ENCODE measurements at places on chromosomes 3 and 15. TPM values are rescaled to one million over a fixed set of nuclear protein-coding genes. Genes with fewer than 3 reads are reported as not detected.

Gene SPTBN5
- 0.16 TPM for total RNA-seq

DNA sequence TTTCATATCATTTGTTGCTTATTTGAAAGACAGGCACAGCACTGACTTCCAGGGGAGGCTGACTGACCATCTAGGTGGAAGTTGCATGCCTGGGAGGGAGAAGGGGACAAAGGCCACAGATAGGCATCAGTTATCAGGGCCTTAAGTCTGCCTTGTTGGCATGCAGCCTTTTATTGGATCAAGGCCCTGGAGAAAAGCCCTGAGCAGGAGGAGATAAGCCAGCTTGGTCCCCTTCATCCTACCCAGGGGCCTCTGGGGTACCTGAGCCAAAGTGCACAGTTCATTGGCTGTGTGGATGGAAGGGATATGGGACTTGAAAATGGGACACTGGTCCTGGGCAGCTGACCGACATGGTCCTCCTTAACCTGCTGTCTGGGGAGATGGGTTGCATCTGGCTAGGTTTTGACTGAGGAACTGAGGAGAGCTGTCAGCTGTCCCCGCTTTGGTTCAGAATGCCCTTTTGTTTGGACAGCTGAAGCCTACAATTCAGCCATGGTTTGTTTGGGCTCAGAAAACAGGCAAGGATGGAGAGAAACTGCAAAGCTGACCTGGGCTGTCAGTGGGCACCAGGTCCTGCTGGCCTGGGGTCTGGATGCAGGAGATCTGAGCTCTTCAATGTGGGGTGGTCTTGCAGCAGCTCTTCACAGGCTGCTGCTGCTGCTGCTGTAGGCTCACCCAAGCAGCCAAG is 60.0 kb downstream of the FLNB start:
- DNase-seq, result no peak

Gene NPTN
- 31.4 TPM for total RNA-seq

Gene TMC3
- not detected for total RNA-seq

Gene IL17RB
- 0.32 TPM for total RNA-seq

GRCh38 chr3:113312416-113312815 is 101.1 kb downstream of the BOC start:
- no peak for DNase-seq

Gene POPDC2
- 4.8 TPM for total RNA-seq

Gene SCAANT1
- not detected for total RNA-seq

GRCh38 chr3:110526777-110527727 is 544.6 kb upstream of the NECTIN3 start:
- no peak for DNase-seq

- DNase-seq, result no peak
Measured at GRCh38 chr3:120324190-120324589, 25.0 kb downstream of the LRRC58 start.

- no peak for DNase-seq
Measured at GRCh38 chr3:126121074-126121473, 37.1 kb upstream of the SLC41A3 start.

GRCh38 chr3:146473726-146474125 is 4.4 kb upstream of the PLSCR2 start:
- DNase-seq, result no peak

DNA sequence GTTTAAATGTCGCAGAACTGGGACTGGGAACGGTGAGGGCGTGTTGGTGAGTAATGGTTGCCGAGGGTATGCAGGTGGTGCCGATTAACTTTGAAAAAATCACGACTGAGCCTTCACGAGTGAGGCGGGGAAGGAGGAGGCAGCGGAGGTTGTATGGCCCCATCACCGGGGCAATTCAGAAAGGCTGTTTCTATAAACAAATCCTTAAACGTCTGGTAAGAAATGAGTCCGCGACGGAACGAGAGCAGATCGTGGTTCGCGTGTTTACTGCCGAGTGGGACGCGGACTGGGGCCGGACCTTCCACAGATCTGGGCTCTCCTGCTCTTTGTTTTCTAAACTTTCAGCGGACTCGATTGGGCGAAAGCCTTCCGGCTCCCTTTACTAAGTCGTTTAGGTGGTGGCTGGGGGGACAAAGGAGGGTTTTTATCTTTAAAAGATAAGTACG is 2.7 kb downstream of the IGF1R start:
- DNase-seq, result peak; percentile 30

- no peak for DNase-seq
Measured at GRCh38 chr3:116877968-116878367, 168.4 kb downstream of the TUSC7 start.

- no peak for DNase-seq
Measured at GRCh38 chr3:34073111-34073510, 274.7 kb downstream of the PDCD6IP start.

- DNase-seq, result no peak
Measured at GRCh38 chr15:71085809-71086208, 29.5 kb upstream of the THSD4 start.

- DNase-seq, result no peak
Measured at GRCh38 chr3:106281221-106281620, 412.4 kb upstream of the CBLB start.
